Activated CD4-positive, alpha-beta memory T cell treated with anti-CD3 and anti-CD28 coated beads, Interleukin-2, amount 10 ng/mL, durations not matched to agents 7 days and 5 days (primary cell): ENCODE measurements at places on chromosomes 7 and 10. TPM values are rescaled to one million over a fixed set of nuclear protein-coding genes. Genes with fewer than 3 reads are reported as not detected.

DNA sequence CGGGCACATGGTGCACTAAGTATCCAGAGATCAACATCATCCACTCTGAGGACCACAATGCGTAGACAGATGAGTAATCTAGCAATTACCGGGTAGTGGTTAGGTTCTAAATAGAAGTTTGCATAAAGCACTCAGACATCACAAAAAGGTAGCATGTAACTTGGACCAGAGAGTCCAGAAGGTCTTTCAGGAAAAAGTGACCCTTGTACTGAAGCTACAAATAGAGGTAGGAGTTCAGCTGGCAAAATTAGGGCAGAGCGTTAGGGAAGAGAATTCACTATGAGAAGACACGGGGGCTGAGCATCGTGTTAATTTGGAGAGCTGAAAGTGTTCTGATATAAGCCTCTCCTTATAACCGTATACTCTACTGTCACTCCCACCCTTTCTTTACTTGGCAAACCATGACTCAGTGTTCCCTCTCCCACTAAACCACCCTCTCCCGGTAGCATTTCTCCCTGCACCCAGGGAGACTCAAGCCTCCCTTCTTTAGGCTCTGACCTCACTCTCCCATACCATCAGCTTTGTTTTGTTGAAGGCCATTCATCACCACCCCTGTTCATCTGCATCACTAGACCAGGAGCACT, 222.2 kb upstream of the FZD1 start:
- no peak for DNase-seq
- no peaks in the 10 kb centered on the region for H3K4me1 ChIP-seq
- H3K27ac ChIP-seq, result no peak overlapping the region
- H3K4me3 ChIP-seq, result no peak overlapping the region

DNA sequence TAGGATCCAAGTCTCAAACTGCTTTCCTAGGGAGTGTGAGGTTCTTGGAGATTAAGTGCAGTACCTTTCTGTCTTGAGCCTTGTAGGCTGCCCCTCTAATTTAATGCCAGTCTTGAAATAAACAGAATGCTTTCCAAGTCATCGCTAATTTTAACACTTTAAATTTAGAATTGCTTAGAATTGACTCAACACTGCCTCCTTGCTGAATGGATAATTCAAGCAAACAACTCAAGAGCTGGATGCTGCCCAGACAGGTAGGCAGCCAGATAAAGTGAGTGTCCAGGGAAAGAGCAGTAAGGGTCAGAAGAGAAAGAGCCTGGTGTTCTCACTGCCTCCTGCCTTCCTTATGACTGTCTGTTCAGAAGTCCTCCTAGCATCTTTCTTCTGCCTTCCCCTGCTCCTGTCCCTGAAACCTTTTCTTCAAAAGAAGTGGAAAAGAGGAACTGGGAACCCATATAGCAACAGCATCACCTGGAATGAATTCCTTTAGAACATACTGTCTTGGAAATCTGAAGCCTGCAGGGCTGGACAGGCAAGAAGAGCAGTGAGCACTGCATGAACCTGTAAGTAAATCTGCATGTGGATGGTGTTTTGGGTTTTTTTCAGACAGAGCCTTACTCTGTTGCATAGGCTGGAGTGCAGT, 3.1 kb upstream of the GOT1 start:
- H3K4me1 ChIP-seq, result peaks cover 35% of the 10 kb centered on the region
- H3K36me3 ChIP-seq, result no peaks in the 10 kb centered on the region
- H3K27ac ChIP-seq, result no peak overlapping the region
- DNase-seq, result no peak
- no peak overlapping the region for H3K4me3 ChIP-seq
- no peaks in the 10 kb centered on the region for H3K27me3 ChIP-seq

- peaks cover 27% of the 10 kb centered on the region for H3K36me3 ChIP-seq
- peak; percentile 65 for DNase-seq
- no peak overlapping the region for H3K27ac ChIP-seq
- H3K27me3 ChIP-seq, result no peaks in the 10 kb centered on the region
- peaks cover 8% of the 10 kb centered on the region for H3K4me1 ChIP-seq
Measured at GRCh38 chr7:50333221-50333651, 28.7 kb downstream of the IKZF1 start.

DNA sequence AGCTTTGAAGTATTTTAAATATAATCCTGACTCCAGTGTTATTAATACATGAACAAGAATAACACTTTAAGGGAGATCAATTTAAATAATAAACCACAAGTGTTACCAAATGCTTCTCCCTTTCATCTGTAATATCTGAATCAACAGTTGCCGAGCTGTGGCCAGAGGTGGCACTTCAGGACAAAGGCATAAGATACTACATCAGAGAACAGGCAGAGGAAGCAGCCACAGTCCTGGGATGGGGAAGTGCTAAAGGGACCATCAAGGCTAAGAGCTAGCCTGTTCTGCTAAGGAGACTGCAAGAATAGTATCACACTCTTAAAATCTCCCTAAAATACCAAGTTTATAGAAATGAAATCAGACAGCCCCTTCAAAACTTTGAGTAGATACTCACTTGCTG, 378.2 kb upstream of the PRKCQ start:
- no peaks in the 10 kb centered on the region for H3K36me3 ChIP-seq
- no peaks in the 10 kb centered on the region for H3K27me3 ChIP-seq
- peaks cover 11% of the 10 kb centered on the region for H3K4me1 ChIP-seq
- DNase-seq, result no peak
- no peak overlapping the region for H3K27ac ChIP-seq
- H3K4me3 ChIP-seq, result no peak overlapping the region

DNA sequence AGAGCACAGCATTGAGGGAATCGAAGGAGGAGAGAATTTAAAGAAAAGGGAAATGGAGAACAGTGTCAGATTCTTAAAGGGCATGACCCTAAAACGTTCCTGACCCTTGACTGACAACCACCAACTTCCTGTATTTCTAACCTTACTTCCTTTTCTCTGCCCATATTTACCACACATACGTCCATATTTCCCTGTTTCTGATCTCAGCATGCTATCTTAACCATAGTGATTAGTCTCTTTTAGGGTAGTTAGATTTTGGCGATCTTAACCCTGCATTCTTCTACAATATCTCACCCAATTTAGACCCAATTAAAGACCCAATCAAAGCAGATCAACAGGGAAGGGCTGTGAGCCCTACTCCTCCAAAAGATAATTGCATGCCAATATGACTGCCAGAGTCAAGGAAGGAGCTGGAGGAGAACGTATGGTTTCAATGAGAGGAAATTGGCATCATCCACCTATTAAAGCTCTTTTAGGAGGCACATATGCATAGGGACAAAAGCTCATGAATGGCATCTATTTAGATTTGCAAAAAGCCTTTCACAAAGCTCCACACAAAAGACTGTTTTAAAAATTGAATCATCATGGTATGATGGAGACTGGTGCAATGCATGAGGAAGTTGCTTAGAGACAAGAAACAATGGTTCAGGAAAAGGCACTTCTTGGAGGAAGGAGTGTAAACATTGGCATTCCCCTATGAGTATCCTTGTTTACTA, 49.0 kb upstream of the ARHGAP12 start:
- no peaks in the 10 kb centered on the region for H3K36me3 ChIP-seq
- no peak for DNase-seq
- H3K4me3 ChIP-seq, result peak overlapping the region; percentile 18
- H3K4me1 ChIP-seq, result peaks cover 18% of the 10 kb centered on the region

- DNase-seq, result no peak
- peaks cover 46% of the 10 kb centered on the region for H3K27me3 ChIP-seq
- H3K4me1 ChIP-seq, result no peaks in the 10 kb centered on the region
- H3K4me3 ChIP-seq, result no peak overlapping the region
- H3K36me3 ChIP-seq, result no peaks in the 10 kb centered on the region
Measured at GRCh38 chr7:54933643-54934042, 85.2 kb upstream of the EGFR start.

DNA sequence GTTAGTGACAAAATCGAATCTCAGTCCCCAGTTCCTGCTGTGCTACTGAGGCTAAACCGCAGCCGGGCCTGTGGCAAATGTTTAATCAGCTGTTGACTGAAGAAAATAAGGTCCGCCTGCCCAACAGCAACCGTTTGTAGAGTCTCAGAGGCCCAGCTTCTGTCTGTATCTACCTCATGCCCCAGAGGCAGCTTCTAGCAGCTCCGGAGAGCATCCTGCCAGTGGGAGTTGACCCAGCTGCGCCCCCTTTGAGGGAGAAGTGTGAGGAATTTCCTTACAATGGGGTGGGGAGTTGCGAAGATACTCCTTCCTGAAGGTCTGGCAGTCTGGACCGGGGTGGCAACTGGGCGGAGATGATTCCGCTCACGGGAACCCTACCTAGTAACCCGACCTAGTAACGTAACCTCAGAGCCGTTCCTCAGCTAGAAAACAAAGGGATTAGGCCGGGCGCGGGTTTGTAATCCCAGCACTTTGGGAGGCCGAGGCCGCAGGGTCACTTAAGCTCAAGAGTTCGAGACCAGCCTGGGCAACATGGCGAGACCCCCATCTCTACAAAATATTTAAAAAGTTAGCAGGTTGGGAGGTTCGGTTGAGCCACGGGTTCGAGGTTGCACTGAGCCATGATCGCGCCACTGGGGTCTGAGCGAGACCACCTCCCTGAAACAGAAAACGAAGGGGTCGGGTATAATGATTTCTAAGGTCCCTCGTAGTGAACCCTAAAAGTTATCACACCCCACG, 846 bp upstream of the ZNF775 start:
- H3K27ac ChIP-seq, result peak overlapping the region; percentile 72
- H3K4me3 ChIP-seq, result peak overlapping the region; percentile 77
- peaks cover 54% of the 10 kb centered on the region for H3K4me1 ChIP-seq
- H3K36me3 ChIP-seq, result peaks cover 3% of the 10 kb centered on the region

DNA sequence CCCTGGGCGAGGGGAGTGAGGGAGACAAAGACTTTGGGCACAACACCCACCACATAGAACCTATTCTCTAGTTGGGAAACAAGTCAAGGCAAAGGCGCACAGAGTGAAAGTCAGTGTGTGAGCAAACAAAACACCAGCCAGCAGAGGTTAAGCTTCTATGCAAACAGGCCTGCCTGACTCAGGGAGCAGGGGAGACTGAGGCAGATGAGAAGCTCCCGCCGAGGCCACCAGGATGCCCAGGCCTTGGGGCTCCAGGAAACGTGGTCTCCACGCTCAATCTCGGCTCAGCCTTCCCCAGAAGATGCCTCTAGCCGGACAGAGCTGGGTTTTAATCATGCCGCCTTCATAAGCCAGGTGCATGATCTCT, 74.1 kb upstream of the KCNMA1 start:
- H3K4me1 ChIP-seq, result peaks cover 18% of the 10 kb centered on the region
- no peak overlapping the region for H3K4me3 ChIP-seq

- H3K27ac ChIP-seq, result no peak overlapping the region
- H3K4me3 ChIP-seq, result no peak overlapping the region
- H3K4me1 ChIP-seq, result no peaks in the 10 kb centered on the region
- DNase-seq, result no peak
- H3K27me3 ChIP-seq, result no peaks in the 10 kb centered on the region
- no peaks in the 10 kb centered on the region for H3K36me3 ChIP-seq
Measured at GRCh38 chr7:41255716-41256115, 447.2 kb downstream of the INHBA start.

GRCh38 chr10:31927565-31927883, 1.1 kb downstream of the ARHGAP12 start:
- peaks cover 58% of the 10 kb centered on the region for H3K4me1 ChIP-seq
- H3K36me3 ChIP-seq, result no peaks in the 10 kb centered on the region
- peaks cover 6% of the 10 kb centered on the region for H3K27me3 ChIP-seq
- H3K4me3 ChIP-seq, result peak overlapping the region; percentile 78

GRCh38 chr10:89695307-89695706, 6.1 kb upstream of the KIF20B start:
- peaks cover 2% of the 10 kb centered on the region for H3K36me3 ChIP-seq
- H3K27me3 ChIP-seq, result no peaks in the 10 kb centered on the region
- H3K27ac ChIP-seq, result no peak overlapping the region
- H3K4me1 ChIP-seq, result peaks cover 5% of the 10 kb centered on the region
- DNase-seq, result no peak

DNA sequence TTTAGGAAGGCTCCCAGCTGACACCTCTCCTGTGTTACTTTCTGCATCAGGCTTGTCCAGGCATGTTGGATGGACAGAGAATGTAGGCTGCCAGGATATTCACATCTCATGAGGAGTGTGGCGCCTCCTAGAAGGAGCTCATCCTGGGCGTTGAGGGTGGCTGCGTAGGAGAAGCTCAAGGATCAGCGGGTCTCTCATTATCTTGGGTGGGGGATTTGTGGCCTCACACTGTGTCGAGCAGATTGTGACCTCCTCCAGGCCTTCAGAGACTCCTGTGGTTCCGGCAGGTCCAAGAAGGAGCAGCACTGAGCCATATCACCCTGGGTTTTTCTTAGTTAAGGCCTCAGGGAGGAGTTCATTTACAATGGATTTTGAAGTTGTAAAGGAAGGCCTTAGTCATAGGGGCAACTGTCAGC, 8.7 kb upstream of the COBL start:
- DNase-seq, result no peak
- no peak overlapping the region for H3K4me3 ChIP-seq
- H3K36me3 ChIP-seq, result no peaks in the 10 kb centered on the region
- no peaks in the 10 kb centered on the region for H3K27me3 ChIP-seq
- H3K4me1 ChIP-seq, result no peaks in the 10 kb centered on the region

DNA sequence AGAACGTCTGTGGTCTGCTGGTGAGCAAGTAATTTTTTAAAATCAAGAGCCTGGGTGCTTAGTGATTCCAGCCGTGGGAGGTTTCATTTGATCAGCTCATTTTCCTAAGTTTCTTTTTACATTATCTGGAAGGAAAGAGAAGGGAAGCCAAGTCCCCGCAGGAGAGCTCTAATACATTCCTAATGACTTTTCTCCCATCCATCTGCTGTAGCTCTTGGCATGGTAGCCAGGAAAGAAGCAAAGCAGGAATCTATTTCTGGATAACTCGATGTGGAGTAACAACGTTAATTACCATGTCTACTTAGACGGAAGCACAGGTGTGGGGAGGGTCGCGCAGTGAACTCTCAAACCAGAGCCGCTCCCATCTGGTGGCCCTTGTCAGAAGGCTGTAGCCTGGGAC, 121.9 kb downstream of the PAXIP1 start:
- H3K36me3 ChIP-seq, result no peaks in the 10 kb centered on the region
- no peak overlapping the region for H3K4me3 ChIP-seq
- no peaks in the 10 kb centered on the region for H3K4me1 ChIP-seq

DNA sequence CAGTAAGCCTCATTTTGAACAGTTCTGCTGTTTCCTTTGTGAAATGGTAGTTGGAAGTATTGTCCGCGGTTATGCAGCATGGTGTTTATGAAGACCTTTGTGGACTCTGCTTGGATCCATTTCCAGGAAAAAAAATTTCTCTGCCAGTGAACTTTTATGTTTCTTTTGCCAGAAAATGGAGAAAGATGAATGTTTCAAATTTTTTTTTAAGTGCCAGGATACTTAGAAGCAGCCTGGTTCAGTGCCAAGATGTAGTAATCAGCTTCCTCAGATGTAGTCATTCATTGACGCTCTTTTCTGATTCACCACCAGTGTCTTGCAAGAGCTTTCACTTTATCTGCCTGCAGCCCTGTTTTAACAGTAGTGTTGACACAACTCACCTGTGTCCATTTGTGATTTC, 258.2 kb downstream of the SDK1 start:
- DNase-seq, result no peak
- no peak overlapping the region for H3K27ac ChIP-seq
- no peaks in the 10 kb centered on the region for H3K4me1 ChIP-seq
- no peaks in the 10 kb centered on the region for H3K36me3 ChIP-seq

Gene TFR2
- total RNA-seq, result 9.2 TPM

Gene HKDC1
- total RNA-seq, result 4.2 TPM

Gene LLCFC1
- total RNA-seq, result not detected

Gene PLEKHA1
- 5.2 TPM for total RNA-seq

Gene COL1A2
- total RNA-seq, result 0.08 TPM

Gene GJD4
- not detected for total RNA-seq

Gene NRCAM
- total RNA-seq, result not detected

Gene LRRC18
- not detected for total RNA-seq
